RCC 7860 (cell line): ENCODE measurements at places on chromosomes 3 and 15.

GRCh38 chr15:90588427-90588826 lies 58.7 kb downstream of the CRTC3 start:
- no peak for DNase-seq

DNA sequence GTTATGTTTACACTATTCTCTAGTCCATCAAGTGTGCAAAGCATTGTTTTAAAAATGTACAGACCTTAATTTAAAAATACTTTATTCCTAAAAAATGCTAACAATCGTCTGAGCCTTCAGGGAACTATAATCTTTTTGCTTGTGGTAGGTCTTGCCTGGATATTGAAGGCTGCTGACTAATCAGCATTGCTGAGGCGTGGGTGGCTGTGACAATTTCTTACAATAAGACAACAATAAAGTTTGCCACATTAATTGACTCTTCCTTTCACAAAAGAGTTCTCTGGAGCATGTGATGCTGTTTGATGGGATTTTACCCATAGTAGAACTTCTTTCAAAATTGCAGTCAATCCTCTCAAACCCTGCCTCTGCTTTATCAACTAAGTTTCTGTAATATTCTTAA lies 384.0 kb upstream of the TGFBR2 start:
- no peak for DNase-seq

GRCh38 chr3:195821403-195822130 lies 9.8 kb upstream of the MUC4 start:
- no peak for DNase-seq

DNA sequence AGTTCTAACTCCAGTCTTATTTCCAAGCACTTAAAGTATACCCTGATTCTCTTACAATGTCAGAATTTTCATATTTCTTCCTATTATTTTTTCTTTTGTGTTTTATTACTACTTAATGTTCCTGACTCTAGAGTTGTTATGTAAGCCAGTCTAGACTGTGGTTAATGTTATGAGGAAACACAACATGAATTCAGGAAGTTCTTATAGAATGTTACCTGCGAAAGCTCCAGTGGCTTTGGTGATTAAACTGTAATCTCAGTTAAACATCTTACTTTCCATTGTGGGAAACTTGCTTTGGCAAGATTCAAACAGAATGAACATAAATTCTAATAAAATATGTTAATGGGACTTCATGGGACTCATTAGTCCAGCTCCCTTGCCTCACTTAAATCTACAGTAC lies 36.6 kb upstream of the CHL1 start:
- no peak for DNase-seq

- DNase-seq = peak; percentile 99
Observed at GRCh38 chr15:62896969-62897486, 145.5 kb upstream of the TPM1 start.

DNA sequence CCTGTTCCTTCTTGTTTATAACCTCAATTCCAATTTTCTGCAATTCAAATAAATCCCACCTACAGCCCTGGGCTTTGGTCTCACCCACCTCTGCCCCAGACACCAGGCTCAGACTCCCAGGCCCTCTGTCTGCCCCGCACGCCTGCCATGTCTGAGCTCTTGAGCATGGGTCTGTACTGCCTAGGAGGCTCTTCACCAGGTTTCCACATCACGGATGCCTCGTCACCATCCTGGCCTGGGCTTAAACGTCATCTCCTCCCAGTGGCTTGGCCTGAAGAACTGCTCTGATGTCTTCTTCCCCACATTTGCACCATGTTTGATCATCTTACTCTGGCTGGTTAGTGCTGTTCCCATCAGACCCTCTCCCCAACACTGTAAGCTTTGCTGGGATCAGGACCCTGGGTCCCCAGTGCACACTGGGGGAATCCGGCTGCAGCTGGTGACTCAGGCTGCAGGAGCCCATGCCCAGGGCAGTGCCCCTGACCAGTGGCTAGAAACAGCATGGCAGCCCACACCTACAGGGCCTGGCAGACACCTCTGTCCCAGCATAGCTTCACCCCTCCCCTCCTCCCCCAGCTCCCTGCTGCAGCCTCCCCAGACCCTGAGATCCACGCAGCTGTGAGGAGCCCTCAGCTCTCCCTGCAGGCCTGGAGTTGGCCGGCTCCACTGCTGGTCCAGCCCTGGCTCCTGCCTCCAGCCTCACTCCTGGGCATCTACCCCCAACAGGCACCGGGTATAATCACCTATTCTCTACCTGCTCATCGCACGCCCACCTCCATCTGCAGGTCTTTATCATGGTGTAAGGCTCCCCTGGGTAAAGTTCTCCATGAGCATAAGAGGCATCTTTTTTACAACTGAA lies 162.8 kb upstream of the NSMCE3 start:
- DNase-seq = no peak

- DNase-seq = no peak
Observed at GRCh38 chr15:69118089-69118488, 42.3 kb upstream of the GLCE start.

DNA sequence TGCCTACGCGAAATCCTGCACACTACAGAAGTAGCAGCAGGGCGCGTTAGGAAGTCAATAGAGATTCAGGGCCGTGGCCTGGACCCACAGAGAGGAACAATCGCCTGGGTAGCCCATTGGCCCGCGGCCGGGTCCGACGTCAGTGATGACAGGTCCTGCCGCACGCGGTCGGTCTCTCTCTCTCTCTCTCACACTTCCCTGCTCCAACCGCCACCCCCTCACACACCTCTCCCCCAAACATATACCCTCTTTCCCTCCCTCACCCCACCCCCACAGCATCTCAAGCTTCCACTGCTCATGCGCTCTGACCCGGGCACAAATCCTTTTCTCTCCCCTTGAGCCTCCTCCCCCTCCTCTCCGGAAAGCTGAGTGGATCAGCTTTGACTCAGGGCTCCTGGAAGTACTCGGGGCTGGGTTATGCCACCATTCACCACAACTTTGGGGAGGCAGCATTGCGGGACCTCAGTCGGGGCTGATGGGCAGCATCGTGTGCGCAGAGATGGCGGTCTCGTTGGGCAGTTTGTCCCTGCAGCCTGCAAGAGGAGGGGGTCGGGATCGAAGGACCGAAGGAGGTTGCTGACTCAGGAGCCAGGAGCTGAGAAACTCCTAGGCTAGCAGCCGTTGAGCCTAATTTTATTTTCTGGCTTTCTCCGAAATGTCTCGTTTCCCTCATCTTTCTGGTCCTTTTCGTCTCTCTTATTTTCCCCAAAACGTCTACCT lies 9.0 kb downstream of the ZIC4 start:
- DNase-seq = no peak

DNA sequence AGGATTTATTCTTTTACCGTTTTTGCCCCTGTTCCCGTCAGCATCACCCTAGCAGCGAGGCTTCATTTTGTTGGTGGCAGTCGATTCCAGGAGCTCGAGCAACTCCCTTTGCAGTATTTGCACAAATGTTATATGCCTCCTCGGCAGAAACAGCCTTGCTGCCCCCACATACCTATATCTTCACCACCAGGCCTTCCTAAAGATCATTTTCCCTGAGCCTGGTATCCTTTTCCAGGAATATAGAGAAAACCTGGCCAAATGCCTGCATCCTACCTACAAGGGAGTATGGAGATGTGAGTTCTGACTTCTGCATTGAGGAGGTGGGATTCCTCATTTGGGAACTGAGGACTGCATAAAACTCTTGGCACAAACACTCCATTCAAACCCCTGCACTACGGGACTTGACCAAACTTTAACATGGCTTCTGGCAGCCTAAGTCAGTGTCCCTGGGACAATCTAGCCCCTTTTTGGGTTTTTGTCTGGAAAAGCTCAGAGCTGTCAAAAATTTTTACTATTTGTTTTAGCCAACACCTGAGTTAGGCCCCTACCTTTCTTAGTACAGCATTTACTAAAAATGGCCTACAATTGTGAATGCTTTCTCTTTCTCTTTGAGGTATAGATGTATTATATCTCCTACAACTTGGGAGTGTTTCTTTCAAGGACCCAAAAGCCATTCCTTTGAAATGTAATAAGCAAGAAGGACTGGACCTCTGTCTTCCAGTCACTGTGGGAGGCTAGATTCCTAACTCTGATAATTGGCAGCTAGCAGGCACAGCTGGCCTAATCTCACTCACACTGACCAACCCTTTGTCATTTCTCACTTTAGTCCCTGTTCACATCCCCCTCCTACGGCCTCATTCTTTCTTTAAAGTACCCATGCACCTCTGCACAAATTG lies 12.1 kb upstream of the UBE2Q2 start:
- DNase-seq = no peak

- peak; percentile 63 for DNase-seq
Observed at GRCh38 chr3:102178817-102179216, 256.0 kb upstream of the ZPLD1 start.

DNA sequence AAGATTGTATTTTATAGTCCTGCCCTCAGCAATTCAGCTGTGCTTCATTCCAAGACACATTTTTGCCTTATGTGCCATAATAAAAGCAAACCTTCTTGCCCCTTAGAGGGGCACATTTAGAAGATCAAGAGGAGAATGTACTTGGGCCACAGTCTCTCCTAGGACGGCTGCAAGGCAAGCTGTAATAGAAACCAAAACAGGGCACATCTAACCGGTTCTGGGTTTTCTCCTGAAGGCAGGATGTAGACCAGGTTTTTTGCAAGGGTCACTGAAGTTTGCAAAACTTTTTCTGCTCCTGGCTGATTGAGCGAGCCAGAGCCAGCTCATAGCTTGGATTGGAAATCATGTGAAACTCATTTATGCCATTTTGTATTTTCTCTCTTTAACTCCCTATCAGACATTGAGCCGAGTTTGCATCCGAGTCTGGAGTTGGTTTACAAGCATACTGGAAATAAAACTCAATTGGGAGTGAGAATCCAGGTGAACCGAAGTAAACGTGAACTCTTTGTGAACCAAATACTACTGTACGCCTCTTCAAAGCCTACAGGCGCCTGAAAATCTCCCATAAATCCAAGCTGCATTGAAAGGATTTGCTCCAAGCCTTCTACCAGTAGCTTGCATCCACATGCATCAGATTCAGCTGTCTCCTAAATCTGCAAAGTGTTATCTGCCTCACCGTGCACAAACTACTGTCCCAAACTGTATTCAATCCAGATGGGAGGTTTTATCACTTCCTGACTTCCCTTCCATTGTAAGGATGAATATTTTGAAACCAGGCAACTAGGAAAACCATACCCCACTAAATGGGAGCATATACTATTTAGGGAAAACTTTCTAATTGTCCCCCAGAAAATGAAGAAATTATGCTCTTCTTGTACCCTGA lies 60.9 kb upstream of the TSC22D2 start:
- DNase-seq = no peak

DNA sequence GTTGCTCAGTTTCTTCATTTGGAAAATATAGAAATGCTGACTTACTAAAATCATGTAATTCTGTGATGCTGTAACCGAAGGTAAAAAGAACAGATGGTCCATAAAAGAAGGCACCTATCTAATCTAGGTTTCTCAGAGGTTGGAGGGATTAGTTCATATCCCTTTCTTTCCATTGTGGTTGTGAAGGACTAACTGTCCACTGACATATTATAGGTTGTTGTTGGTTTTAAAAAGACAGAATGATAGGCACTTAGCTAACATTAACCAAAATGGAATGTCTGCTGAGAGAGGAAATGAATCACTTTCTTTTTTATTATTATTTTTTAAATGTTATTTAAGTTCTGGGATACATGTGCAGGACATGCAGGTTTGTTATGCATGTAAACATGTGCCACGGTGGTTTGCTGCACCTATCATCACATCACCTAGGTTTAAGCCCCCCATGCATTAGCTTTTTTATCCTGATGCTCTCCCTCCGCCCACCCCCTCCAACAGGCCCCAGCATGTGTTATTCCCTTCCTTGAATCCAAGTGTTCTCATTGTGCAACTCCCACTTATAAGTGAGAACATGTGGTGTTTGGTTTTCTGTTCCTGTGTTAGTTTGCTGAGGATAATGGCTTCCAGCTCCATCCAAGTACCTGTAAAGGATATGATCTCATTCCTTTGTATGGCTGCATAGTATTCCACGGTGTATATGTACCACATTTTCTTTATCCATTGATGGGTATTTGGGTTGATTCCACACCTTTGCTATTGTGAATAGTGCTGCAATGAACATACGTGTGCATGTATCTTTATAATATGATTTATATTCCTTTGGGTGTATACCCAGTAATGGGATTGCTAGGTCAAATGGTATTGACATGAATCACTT lies 45.8 kb downstream of the ALDH1A2 start:
- no peak for DNase-seq

DNA sequence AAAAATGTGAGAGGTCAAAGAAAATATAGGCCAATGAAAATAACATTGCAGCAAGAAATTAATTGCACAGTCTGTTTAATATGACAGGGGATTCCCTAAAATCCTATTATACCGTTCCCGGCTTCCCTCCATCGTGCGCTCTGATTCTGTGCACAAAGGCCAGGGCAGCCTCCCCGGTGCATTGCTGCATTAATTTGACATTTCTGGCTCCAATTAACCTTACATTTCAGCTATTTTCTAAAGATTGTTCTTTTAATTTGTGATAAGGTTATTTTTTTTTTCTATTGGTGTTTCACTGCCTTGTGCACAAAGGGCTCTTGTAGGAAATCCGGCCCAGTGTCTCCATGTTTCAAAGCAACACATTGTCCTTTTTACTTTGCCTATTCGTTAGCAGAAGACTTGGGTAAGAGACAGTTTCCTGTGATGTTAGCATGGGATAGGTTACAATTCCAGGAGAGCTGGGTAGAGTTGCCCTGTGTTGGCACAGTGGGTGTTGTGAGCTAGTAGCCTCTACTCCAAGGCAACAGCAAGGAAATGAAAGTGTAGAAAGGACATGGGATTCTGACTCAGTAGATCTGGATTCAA lies 257.3 kb upstream of the IGF1R start:
- no peak for DNase-seq

- DNase-seq = no peak
Observed at GRCh38 chr3:195709676-195710085, 11.1 kb upstream of the MUC20 start.

DNA sequence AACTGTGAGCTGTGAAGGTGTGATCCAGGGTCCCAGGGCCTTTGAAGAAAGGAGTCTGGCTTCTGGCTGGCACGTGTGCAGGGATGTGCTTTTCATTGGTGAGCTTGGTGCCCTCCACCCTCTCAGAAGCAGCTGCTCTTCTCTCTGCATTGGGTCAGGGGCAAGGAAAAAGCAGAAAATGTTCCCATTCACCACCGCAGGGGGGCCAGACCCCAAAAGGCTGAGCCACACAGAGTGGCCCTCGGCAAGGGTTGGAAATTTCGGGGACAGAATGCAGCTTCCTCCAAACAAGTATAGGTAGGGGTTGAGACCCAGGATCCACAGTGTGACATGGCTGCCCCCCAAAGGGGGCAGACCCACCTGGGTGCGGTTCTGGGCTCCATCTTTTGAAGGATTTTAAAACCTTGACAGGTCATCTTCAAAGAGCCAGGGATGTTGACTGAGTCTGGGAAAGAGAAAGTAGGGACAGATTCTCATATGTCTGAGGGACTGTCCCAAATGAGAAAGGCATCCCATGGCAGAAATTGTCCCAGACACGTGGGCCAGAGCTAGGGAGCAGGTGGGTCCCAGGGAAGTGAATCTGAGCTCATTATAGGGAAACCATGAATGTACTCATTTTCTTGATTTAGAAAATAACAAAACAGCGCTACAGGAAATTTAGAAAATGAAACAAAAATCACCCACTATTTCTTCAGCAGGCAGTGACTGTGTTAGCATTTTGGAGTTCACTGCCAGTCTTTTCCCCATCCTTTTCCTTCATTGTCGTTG lies 2.7 kb downstream of the CSK start:
- DNase-seq = no peak
